ENCODE measurements at places on chromosomes 7 and 10.

DNA sequence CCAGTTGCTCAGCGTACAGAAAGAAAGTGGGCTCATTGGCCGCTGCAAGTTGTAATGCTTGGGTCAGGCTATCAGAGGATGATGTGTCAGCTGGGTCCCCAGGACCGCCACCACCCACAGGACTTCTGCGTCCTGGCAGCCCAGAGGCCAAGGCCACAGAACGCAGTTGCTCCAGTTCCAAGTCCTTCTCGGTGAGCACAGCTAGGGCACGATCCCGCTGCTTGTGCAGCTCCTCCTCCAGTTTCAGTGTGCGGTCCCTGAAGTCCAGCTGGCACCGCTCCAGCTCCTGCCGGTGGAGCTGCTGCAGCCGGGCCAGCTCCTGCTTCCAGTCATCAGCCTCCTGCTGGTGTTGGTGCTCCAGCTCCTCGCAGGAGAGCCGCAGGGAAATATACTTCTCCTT lies 3.0 kb downstream of the GCC1 start:
- DNase-seq, result peak; percentile 89

DNA sequence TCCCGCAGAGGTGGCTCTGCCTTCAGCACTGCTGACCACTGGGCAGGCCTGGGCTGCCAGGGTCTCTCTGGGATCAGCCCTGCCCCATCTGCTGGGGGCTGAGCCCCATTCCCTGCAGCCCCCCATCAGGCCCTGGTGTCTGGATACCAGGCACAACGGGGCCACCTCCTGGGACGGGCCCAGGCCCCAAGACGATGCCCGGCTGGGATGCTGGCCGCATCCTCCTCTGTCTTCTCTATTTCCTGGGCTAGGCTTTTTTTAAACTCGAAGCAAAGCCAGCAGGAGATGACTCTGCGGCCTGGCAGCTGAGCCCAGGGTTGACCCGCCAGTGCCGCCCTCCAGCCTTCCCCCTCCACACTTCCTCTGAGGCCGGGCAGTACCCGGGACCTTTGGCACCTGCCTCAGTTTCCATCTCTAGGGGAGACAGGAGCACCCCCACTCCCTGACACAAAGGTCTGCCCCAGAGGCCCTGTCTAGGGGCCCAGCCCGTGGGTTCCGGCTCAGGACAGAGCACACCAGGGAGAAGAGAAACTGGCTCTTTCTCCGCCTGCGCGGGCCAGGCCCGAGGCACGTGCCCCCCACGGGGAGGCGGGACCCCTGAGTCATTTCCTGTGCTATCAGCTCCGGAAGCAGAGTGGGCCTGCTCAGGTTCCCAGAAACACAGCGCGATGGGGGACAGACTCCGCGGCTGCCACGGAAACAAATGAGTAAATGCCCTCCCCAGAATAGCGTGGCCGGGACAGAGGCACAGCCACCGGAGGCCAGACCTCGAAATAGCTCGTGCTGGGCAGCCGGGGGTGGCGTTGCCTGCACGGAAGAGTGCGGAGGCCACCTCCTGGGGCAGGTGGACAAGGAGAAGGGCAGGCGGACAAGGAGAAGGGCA lies 84.6 kb upstream of the PDGFA start:
- peak; percentile 88 for DNase-seq

GRCh38 chr7:149830997-149831740 lies 7.0 kb upstream of the ZNF862 start:
- DNase-seq, result no peak

- DNase-seq, result peak; percentile 87
These were observed 2.0 kb upstream of the LZTS2 start for GRCh38 chr10:100997360-100998182.

DNA sequence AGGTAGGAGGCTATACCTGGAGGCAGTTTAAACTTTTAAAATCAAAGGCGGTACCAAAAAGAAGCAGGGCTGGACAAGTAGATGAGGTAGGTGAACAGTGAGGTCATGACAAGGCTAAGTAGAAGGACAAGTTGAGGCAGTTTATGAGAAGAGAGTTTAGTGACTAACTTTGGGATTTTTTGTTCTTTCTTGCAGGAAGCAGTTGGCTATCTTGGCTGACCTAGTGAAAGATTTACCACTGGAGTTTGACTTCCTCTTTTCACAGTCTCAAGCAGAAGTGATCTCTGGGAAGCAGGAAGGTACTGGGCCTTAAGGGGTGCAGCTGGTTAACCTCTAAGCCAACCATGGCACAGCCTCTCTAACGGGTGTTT lies 26.3 kb downstream of the ENTPD7 start:
- no peak for DNase-seq

GRCh38 chr7:149188637-149189259 lies 6.6 kb upstream of the ZNF282 start:
- DNase-seq, result no peak

- no peak for DNase-seq
These were observed 2.7 kb upstream of the KMT2E start for GRCh38 chr7:105011141-105011830.

Measured in Right ventricle myocardium superior (tissue), 1 donor.